GDM1 (cell line): ENCODE measurements at places on chromosomes 7 and 10.

GRCh38 chr7:45027774-45028114 lies 27.7 kb downstream of the CCM2 start:
- no peak for DNase-seq

GRCh38 chr10:51077507-51077906 lies 3.2 kb downstream of the PRKG1 start:
- no peak for DNase-seq

DNA sequence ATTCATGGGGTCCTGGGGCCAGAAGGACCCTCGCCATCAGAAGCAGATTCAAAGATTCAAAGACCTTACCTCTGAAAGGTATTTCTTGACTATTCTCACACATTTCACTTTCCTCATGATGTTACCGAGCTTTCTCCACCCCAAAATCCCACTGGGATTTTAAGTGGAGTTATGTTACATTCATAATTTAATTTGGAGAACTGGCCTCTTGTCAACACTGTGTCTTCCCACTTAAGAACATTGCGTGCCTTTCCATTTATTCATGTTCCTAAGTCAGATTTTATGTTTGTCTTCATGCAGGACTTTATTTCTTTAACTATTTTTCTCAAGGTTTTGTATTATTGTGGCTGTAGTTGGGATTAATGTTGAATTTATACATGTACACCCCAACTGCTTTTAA lies 123.5 kb upstream of the BMPER start:
- no peak for DNase-seq

DNA sequence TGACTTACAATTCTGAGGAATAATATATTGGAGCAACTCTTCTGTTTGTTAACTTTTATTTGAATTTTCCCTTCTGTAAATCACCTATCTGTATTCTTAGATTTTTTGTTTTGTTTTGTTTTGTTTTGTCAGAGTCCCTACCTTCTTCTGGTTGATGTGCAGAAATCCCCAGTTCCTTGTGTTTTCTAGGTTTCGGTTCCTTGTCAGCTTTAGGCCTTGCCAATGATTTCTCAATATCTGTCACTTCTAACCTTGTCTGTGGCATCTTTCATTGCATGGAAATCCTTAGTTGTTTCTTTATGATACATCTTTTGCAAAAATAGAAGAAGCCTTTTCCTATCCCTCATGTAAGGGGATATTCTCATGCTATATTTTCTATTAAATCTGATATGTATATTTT lies 21.7 kb upstream of the ST8SIA6 start:
- DNase-seq: no peak

DNA sequence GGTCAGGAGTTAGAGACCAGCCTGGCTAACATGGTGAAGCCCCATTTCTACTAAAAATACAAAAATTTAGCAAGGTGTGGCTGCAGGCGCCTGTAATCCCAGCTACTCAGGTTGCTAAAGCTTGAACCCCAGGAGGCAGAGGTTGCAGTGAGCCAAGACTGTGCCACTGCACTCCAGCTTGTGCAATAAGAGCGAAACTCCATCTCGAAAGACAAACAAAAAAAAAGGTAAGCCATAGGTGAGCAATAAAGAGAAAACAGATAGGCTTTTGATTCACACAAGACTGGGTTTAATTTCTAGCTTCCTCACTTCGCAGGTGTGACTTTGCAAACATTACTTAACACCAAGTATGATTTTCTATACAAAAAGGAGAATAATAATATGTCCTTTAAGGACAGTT lies 72.3 kb upstream of the ACBD5 start:
- DNase-seq: no peak

DNA sequence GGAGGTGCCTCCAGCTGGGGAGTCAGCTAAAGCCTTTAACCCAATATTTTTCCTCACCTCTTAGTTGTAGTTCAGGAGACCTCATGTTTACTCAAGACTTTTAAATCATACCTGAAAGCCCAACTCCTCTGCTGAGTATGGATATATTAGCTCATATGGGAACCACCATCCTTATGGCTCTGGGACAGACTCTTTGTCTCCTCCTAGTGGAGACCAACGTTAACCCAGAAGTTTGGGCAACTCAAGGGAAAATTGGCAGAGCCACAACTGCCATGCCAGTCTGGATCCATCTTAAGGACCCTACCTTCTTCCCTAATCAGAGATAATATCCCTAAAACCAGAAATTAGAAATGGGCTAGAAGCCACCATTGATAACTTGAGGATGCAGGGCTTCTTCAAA lies 80.8 kb downstream of the TMEM106B start:
- DNase-seq: no peak

DNA sequence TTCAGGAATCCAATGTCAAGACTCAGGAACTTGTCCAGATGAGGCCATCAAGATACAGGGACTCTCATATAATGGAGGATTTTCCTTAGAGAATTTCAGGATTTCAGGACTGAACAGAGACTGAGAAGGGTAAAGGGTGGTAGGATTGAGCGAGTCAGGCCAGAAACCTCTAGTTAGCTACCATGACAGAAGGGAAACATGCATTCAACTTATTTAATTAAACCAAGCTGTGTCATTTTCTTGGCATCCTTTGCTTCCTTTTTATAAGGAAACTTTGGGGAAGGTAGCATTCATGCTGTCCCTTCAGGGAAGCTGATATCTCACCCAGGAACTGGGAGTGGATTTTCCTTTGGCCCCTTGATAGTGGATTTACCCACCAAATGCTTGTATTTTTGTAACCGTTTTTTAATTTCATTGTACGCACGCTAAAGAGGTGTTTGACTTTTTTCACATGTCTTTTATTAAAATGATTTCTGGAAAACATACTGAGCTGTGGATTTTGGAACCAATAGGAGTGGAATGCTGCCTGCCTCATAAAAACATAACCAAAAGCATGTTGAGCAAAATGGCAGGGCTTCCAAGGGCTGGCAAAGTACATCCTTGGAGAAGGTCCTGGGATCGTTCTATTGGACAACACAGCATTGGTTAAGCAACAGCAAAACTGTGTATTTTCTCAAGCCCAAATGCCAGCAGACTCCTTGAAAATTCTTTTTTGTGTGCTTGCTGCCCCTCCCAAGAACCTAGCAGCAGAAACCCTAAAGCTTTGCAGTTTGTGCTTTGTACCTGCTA lies 104.5 kb downstream of the CXCL12 start:
- no peak for DNase-seq

DNA sequence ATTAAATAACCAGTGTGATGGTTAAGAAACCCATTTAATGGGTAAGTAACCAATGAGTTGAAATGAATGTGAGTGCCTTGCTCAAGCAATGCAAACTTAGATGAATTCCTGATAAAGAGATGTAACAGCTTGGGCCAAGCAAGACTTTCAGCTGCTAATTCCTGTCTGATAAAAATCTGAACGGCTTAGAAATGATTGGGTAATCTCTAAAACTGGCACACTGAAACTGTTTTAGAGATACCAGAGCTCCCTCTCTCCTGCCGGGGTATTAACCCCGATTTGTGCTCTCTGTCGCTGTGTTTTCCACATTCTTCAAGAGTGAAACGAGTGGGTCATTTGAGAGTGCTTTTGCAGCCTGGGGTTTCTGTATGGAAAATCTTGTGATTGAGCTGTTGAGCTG lies 534.9 kb upstream of the GALNT17 start:
- no peak for DNase-seq

- no peak for DNase-seq
Observed at GRCh38 chr10:77036276-77036675, 601.3 kb downstream of the KCNMA1 start.

DNA sequence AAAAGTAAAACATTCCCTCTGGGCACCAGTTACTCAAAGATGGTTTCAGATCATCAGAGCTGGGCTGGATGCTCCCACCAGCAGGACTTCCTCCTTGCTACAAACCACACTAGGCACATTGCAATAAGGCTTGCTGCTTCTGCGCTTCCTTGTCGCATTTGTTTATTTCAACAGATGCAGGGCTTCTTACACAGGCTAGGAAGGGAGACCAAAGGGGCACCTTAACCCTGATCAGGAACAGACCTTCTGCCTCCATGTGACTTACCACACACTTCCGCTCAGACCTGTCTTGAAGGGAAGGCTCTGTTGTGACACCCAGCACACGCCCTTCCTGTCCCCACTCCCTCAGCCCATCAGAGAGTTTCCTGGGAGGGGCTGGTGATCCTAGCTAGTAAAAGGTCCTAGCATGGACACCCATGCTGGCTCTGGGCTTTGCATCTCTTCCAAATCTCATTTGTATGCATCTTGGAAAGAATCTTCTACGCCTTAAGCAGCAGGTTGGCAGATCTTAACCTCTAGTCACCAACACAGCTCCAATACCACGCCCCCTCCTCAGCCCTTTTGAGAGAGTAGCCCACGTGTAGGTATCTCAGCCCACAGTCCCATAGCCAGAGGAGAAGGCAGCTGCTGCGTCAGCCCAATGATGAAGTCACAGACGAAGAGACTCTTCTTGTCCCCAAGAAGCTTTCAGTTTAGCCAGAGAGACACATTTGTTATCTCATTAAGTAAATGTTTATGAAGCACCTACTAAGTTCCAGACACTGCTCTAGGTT lies 47.1 kb upstream of the SVIL start:
- DNase-seq: no peak

GRCh38 chr7:89232-90019 lies 102.9 kb upstream of the FAM20C start:
- DNase-seq: peak; percentile 73

DNA sequence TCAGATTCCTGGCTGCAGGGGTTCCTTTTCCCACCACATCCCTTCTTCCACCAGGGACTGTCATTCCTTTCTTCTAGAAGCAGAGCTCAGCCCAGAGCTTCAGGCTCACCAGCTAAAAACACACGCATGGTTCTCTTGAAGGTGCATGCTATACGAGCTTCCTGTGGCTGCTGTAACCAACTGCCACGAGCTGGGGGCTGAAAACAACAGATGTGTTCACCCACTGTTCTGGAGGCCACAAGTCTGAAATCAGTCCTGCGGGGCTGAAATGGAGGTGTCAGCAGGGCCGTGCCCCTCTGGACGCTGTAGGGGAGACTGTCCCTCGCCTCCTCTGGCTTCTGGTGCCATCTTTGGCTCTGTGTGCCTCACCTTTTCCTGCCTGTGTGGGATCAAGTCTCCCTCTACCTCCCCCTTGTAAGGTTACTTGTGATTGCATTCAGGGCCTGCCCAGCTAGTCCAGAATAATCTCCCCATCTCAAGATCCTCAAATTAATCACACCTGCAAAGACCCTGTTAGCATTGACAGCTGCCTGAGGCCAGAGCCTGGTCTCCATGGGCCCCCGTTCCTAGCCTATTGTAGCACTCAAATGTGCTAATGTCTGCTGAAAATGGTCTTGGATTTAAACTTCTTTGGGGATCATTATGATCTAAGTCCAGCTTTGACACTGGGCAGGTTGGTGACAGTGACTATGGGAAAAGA lies 13.7 kb downstream of the RAB19 start:
- no peak for DNase-seq

DNA sequence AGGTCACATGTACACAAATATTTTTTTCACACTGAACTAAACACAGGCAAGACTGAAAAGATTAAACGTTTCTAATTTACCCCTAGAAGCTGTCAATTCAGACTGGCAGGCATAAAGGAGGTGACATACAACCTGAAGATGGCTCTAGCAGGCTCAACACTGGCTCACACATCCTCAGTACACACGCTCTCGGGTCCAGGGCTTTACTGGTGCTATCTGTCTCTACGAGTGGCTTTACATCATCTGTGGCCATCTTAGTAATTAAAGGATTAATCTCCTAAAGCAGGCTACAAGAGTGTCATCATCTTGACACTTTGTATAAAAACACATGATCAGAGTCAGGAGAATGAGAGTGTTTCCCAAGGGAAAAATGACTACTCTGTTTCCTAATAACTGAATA lies 57.3 kb downstream of the COPG2 start:
- DNase-seq: no peak
